ENCODE measurements at places on chromosomes 4 and X.

DNA sequence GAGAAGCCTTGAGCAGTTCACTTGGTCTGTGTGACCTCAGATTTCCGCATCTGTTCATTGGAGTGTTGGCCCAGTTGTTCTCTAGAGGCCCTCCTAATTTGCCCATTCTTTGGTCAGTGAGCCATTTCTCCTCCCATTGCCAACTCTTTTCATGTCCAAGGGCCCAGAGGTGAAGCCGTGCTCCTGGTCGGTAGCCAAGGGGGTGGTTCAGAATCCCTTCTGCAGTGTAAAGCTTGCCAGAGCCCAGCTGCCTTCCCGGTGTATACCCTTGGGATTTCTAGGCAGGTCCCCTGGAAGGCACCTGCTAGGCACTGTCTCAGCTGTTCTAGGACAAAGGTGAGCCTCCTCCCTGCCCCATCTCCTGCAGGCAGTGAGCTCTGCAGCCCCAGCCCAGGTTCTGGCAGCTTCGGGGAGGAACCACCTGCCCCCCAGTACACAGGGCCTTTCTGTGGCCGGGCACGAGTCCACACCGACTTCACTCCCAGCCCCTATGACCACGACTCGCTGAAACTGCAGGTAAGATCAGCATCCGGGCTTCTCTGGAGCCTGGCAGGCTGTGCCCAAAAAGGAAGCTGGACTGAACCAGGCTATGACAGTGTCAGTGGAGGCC is 12.3 kb downstream of the SASH3 start:
- DNase-seq: no peak

- DNase-seq: no peak
Observed at GRCh38 chr4:59704616-59705015, 1495.5 kb upstream of the ADGRL3 start.

GRCh38 chr4:36277533-36277932 is 3.9 kb upstream of the DTHD1 start:
- DNase-seq: no peak

DNA sequence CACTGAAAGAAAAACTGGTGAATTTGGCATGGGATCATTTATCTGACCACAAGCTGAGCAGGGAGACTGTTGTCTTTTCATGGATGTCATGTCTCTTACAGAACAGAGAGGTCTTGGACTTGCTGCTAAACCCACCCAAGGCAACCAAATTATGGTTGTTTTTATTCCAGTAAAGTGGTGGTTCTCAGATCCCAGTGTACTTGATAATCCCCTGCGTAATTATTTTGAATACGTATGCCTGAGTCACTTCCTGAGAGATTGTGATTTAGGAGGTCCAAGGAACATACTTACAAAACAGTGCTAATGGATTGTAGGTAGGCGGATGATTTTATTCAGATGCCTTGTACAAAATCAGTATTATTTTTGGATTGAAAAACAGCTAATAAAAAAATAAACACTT is 585.6 kb downstream of the IL1RAPL1 start:
- no peak for DNase-seq

DNA sequence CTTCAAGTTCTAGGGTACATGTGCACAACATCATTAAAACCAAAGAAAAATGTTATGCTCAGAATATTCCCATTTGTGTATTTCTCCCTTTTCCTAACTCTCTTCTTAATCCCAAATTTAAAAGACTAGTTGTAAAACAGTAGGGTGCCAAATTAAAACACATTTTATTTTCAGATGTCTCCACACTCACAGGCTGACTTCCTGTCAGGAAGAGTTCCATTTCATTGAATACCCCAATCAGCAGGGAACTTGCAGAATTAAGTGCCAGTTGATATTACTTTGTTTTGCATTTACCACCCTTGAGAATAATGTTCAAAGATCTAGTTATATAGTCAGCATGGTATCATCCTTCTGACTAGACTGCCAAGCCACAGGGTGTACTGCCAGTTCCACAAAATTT is 207.9 kb downstream of the MAB21L2 start:
- DNase-seq: no peak

DNA sequence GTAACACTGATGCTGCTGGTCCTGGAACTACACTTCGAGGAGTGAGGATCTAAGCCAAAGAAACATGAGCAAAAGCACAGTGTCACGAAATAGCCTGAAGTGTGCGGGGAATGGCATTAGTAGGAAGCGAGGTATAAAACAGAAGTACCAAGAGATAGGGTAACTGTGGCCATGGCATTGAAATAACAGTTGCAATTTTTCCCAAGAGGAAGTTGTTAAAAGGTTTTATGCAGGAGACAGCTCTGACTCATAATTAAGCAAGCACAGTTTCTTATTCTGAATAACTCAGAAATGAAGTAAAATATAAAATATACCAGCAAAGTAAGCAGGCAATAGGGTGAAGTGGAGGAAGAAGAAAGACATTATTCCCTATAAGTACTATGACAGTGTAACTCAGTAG is 90.3 kb upstream of the TMEM150C start:
- no peak for DNase-seq

GRCh38 chr4:185810746-185811508 is 1.1 kb downstream of the SORBS2 start:
- no peak for DNase-seq

GRCh38 chrX:137428221-137428661 is 137.7 kb upstream of the ZIC3 start:
- no peak for DNase-seq

DNA sequence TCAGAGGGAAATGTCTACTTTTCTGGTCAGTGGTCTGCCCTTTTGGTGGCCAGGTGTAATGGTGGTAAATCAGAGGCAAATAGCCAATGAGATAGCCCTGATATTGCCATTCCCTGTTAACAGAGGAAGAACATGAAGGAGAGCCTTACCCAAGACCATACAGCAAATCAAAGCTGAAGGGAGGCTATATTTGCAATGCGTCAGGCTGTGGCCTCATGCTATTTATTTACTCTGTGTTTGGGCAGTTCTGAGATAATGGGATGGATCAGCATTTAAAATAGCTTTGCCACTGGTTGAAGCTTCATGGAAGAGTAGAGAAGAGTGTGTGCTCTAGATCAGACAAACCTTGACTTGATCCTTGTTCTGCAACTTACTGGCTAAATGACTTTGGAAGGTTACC is 73.3 kb upstream of the MAML3 start:
- DNase-seq: no peak

DNA sequence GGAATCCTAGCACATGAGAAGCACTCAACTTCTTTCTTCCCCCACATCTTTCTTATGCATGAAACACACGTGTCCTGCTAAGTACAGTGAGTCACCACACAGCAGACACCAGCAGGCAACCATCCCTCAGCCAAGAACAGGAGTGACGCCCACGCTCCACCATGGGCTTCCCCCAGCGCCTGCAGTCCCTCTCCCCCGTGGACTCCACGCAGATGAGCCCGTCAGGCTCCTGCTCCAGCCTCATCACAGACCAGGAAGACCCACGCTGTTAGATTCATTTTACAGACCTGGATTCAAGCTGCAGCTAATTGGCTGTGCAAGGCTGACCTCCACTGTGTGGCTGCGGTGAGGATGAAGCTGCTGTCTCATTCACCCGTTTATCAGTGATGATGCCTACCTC is 16.7 kb downstream of the HMX1 start:
- DNase-seq: no peak

GRCh38 chr4:6633091-6633906 is 7.2 kb upstream of the MRFAP1 start:
- no peak for DNase-seq

DNA sequence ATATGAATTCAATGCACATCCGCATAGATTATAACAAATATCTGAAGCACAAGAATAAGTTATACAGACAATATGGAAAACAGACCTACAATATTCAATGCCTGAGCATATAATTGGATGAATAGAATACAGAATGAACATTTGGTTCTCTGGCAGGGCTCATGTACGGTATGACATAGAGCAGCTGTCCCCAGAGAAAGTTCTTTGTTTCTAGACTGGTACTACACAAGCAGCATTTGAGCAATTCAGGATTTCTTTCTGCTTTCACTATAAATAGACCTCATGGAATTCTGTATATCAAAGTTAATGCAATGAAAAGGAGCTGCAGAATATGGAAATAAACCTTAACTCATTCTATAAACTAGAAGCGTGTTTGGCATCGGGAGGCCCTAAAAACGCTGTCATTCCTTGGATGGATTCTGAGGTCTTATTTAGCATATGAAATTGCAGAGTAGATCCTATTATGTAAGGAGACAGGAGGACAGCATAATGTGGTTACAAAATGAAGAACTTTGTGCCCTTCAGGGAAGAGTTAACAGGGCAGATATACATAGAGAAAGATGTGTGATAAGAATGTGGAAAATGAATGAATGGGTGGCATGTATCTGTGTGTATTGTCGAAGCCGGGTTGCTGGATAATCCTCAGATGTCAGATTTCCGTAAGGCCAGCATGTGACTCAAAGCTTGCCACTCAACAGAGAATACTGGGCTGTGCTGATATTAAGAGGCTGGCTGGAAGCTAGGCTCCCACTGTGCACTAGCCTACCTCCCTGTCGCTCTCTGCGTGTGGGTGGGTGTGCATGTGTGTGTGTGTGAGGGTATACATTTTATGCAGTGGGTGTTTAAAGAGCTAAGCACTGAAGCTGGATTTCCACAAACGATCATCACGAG is 103.3 kb upstream of the SLC4A4 start:
- no peak for DNase-seq

GRCh38 chr4:94911106-94911505 is 153.4 kb downstream of the BMPR1B start:
- no peak for DNase-seq

GRCh38 chr4:181618896-181619295 is 624.3 kb upstream of the TENM3 start:
- no peak for DNase-seq

GRCh38 chrX:23394421-23394820 is 59.8 kb downstream of the PTCHD1 start:
- no peak for DNase-seq

Measured in lower leg skin (tissue), 4 donors.